Cardiac fibroblast (primary cell): ENCODE measurements at places on chromosomes 16 and 17.

GRCh38 chr16:79980650-79981521 is 380.3 kb upstream of the MAF start:
- no peak for DNase-seq

GRCh38 chr16:47461598-47462266 is 601 bp downstream of the PHKB start:
- peak; percentile 64 for DNase-seq

GRCh38 chr16:89581861-89582563 is 6.5 kb downstream of the CPNE7 start:
- peak; percentile 92 for DNase-seq

DNA sequence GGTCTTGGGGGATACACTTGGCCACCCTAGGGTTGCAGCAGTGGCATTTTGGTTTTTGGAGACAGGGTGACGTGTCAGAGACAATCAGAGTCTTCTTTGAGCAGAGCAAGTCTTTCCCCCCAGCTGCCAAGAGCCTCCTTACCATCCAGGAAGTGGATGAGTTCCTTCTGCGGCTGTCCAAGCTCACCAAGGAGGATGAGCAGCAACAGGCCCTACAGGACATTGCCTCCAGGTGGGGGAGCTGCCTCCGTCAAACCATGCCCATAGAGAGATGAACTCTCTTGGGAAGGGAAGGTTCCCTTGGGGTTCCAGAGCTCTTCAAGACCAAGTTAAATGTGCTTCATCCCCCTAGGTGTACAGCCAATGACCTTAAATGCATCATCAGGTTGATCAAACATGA is 11.3 kb downstream of the LIG3 start:
- no peak for DNase-seq

DNA sequence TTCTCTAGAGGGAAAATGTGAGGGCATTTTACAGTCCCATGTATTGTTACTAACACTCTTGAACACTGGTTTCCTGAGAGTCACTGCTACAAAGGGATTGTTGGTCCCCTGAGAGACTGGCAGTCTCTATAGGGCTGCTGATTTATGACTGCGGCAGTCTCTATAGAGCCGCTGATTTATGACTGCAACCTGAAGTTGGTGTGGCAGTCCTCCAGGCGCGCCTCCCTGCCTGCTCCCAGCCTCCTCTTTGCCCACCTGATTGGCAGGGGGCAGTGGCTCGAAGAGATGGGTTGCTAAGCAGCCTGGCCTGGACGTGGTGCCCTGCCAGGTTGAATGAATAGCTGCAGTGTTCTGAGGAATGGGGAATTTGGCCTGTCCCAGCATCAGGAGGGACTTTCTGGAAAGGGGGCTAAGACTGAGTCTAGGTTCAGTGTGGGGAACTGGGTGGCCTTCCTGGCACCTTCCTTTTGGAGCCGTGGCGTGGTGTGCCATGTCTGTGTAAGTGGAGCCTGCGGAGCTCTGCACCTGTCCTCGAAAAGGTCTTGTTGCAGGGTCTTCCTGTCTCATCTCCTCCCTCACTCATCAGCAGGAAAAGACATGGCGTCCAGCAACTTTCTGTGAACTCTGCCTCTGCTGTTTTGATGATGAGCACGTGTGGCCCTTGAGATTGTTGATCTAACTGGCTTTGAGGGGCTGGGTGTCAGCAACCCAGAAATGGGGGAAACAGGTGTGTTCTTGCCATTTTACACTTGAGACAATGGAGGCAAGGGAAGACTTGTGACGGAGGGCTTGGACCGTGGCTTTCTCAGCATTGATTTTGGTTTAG is 24.9 kb downstream of the SAP30BP start:
- no peak for DNase-seq
